ENCODE measurements at places on chromosomes 3 and 15.
A peak's percentile ranks its signal among the peaks of the same experiment; 100 is the strongest.

- DNase-seq, result no peak
These were observed 133.2 kb downstream of the CHSY1 start for GRCh38 chr15:101118615-101119014.

GRCh38 chr3:71530903-71531530 lies 52.5 kb downstream of the FOXP1 start:
- DNase-seq, result no peak

DNA sequence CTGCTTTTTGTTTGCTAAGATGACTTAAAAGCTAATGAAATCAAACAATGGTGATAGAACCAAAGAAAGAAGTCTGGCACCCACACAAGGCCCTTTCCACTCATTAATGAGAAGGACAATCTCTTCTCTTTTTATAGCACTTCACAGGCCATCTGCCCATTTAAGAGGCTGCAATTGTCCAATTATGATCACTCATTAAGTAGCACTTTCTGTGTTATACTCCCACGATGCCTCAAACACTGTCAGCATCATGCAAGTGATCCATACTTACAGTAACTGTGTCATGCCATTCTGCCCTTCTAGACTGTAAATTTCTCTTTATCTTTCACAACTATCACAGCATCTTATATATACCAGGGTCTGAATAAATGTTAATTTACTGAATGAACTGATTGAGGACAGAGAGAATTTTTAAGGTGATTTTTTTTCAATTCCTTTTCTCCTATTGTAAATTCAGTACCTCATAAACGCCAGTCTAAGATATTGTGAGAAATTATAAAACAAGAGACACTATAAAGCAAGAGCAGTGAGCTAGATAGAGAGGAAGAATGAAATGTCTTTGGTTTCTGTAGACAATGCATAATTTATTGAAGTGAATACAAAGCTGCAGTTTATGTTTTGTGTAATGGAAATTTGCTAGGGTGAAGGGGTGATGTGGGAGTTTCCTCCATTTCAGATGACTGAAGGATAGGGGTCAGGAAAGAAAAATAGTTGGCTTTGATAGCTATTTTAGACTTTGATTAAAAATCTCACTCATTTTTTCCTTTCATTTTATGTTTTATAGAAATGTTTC lies 17.3 kb downstream of the CD200 start:
- no peak for DNase-seq

DNA sequence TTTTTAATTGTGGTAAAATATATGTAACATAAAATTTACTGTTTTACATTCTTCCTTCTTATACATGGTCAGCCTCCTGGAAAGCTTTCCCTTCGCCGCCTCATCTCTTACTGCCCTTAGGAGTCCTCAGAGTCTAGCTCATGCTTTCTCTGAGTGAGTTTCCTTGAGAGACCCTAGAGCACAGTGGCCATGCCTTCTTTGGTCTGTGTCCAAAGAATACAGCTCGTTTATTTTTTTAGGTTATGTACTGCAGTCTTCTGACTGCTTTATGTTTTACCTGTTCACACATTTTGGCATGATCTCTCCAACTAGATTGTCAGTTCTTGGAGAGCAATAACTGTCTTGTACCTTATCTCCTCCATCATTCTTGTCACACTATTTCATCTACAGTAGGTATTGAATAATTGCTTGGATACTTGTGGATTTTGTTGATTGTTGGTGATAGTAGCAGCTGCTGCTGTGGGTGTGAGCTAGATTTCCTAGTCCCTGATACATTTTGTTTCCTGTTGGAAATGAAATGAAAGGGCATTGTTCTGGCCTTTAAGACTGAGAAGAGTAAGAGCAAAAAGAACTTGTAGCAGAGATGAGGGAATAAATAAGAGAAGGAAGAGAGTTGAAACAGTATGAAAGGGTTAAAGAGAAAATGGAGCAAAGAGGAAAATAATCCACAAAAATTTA lies 10.9 kb downstream of the ARIH2 start:
- no peak for DNase-seq

GRCh38 chr3:108022256-108023150 lies 68.3 kb downstream of the CD47 start:
- DNase-seq, result no peak

DNA sequence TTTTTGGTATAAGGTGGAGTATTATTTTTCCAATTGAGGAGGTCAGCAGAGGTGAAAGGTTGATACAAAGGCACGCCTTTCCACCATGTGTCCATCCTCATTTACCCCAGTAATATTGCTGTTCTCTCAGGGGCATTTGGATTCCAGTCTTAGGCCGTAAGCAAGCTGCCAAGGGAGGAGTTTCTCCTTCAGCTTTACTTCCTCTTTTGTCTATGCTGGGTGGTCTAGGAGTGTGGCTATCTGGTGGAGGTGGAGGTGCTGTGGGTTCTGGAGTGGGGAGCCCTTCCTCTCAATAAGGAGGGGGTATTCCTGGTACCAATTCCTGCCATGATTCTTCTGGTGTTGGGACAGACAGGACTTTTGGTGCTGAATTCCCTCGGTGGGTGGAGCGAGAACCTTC lies 340.6 kb downstream of the KCNH8 start:
- DNase-seq, result no peak

DNA sequence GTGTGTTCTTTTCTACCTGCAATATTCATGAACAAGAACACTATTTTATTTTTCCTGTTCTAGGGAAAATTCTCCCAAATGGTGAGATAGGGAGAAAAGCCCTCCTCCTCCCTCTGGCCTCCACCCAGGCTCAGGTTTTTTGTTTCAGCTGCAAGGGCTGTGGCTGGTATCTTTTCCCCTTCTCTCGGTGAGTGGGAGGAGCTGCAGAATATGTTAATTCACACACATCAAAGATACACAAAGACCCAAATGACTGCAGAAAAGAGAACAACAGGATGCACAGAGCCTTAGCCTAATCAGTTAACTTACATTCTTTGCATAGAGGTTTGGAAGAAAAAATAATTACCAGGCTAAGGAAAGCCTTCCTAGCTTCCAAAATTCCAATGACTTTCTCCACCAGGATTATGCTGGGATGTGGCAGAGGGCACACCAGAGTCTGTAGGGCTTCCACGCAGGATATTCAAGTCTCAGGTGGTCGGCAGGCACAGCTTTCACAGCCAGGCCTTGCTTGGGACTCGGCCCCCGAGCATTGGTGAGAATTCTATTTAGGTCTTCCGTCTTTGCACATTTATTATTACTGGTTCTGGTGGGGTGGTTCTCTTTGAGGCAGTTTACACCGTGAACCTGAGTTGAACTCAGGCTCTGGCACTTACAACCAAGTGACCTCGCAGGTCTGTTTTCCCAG lies 64.9 kb downstream of the ABHD5 start:
- DNase-seq, result no peak

DNA sequence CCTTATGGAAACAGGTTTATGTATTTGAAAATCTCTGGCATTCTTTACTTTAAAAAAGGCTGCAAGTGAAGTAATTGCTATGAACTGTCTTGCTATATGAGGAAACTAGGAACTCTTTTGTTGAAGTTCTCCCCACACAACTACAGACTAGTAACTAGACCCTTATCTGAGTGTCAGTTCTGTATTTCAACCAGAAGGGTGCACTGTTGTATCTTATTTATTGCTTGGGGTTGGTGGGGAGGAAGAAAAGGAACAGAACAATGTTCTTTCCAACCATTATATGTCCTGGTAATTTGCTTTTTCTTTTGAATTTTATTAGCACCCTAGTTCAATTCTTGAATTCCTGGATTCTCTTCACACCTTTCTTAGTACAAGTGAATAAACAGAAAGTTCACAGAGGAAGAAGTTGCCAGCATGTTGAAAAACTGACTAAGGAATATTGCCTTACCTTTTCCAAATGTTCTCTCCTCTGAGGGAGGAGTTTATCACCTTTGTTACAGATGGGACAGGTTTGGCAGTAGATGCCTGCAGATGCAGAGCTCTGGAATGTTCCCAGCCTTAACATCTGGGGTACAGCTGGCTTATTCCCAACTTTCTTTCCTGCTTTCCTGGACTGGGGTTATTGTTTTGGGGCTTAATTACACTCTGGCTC lies 162.4 kb upstream of the CFAP20DC start:
- peak; percentile 40 for DNase-seq

GRCh38 chr3:120440762-120441161 lies 10.0 kb downstream of the FSTL1 start:
- no peak for DNase-seq

DNA sequence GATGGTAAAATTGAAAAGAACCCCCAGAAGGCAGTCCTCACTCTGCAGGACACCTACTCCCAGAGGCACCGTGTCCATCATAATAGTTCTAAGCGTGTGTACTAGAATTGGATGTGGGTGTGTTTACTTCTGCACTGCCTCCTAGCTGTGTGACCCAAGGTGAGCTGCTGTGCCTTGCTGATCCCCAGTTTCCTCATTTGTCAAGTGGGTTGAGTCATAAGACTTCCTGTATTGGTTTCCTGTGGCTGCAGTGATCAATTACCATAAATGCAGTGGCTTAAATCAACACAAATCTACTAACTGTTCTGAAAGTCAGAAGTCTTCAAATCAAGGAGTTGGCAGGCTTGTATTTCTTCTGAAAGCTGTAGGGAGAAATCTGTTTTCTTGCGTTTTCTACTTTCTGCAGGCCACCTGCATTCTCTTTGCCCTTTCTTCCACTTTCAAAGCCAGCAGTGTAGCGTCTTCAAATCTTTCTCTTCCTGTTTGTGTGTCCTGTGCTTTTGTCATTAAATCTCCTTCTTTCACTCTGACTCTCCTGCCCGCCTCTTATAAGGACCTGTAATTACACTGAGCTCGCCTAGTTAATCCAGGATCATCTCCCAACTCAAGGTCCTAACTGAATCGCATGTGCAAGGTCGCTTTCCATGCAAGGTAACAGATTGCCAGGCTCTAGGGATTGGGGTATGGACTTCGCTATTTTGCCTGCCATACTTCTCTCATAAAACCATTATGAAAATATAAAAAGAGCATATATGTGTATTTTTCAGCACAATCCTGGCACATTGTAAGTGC lies 59.0 kb downstream of the RORA start:
- DNase-seq, result no peak

- no peak for DNase-seq
These were observed 23.9 kb downstream of the VGLL3 start for GRCh38 chr3:86967062-86967461.

- DNase-seq, result no peak
These were observed 129.7 kb upstream of the ABHD17C start for GRCh38 chr15:80565398-80565797.

DNA sequence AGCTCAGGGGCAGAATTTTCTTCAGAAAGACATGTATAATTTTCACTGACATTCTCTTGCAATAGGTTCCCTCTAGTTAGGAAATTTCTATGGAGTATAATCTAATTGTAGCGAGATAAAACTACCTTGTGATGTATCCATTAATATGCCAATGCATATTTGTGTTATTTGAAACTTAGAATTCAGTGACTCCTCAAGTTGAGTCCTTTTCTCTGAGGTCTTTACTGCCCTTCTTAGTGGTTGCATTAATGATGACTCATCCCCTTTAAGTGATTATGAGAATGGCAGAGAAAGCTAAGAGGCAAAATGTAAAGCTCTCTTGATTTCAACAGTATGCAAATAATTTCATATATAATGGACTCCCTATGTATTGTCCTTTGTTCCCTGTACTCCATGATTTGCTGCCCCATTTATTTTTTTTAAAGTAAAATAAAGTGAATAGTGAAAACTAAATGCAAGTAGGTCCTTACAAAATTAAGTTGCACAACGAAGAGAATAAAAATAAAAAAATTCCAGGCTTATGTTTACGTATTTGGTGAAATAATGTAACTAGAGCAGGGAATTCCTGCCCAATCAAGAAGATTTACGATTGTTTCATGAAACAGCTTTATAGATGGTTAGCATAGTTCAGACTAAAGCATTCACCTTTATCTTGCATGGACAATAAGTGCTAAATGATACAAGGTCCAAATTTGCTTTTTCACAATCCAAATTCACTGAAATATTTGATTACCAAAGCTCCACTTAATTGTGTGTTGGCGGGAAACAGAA lies 78.1 kb downstream of the ZPLD1 start:
- no peak for DNase-seq

DNA sequence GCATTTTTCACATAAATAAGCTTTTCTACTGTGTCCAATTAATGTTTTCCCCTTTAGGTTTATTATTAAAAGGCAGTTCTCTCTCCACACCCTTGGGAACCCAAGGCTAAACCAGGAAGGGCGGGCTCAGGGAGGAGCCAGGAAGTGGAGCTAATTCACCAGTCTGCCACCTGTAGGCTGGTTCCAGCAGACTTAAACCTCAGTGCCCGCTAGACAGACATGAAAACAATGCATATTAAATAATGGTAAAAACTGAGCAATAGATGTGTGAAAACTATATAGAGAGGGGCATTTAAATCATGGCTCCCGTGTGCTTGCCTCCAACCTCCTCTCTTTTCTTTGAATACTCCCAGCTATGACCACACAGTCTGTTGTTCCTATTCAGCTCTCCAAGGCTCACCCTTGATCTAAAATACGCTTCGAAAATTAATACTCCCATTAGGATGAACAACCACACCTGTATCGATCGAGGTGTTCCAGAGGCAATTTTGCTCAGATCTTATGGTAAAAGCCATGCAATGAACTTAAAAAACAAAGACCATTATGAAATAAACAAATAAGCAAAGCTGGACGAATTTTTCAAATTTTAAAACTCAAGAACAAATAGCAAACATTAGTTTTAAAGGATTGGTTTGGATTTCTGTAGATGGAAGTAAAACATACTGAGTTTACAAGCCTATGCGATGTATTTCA lies 253.3 kb downstream of the TJP1 start:
- peak; percentile 22 for DNase-seq

- no peak for DNase-seq
These were observed 56.0 kb downstream of the CNTN4 start for GRCh38 chr3:2154621-2155020.

DNA sequence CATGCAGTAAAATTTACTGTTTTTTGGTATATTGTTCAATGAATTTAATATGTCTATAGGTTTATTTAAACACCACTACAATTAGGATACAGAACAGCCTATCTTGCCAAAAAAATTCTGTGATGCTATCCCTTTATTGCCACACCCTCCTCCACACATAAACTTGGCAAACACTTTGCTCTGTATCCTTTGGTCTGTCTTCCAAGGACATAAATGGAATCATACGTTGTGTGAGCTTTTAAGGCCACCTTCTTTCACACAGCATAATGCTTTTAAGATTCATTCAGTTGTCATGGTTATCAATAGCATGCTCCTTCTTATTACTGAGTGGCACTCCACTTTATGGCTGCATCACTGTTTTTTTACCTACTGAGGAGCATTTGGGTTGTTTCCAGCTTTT lies 71.5 kb downstream of the CERS3 start:
- no peak for DNase-seq

DNA sequence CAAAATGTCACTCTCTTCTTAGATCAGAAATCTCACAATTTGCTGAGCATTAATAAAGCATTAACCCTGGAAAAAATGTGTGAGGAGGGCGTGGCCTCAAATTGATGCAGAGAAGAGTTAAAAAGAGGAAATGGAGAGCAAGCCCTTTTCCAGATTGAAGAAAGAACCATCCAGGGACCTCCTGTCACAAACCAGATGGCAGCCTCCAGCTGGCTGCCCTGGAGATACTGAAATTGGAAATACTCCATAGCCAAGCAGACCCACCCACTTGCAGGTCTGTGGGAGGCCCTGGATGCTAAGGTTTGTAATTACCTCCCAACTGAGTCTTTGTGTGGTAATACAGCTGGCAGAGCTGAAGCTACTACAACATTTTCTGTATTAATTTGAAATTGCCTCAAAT lies 214.9 kb downstream of the IL20RB start:
- DNase-seq, result no peak
